ENCODE measurements at places on chromosomes 6 and 20.

- DNase-seq: no peak
Measured at GRCh38 chr6:87799651-87800050, 97.6 kb upstream of the AKIRIN2 start.

DNA sequence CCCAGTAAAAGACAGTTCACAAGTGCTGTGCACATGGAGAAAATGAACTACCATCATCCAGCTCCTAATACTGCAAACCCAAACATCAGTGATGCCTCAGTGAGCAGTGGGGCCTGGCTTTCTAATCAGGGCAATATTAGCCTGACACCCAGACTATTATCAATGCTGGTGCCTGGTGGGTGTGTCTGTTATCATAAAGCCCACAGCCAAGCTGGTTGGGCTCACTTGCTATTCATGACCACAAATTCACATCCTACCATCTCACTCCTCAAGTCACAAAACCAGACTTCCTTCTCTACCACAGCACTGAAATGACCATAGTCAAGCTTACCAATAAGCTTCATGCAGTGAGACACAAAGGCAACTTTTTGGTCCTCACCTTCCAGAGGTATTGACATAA is 180.8 kb upstream of the PLN start:
- DNase-seq: no peak

- no peak for DNase-seq
Measured at GRCh38 chr20:47027042-47027441, 132.4 kb downstream of the EYA2 start.

GRCh38 chr6:71079677-71080076 is 122.8 kb upstream of the B3GAT2 start:
- no peak for DNase-seq

DNA sequence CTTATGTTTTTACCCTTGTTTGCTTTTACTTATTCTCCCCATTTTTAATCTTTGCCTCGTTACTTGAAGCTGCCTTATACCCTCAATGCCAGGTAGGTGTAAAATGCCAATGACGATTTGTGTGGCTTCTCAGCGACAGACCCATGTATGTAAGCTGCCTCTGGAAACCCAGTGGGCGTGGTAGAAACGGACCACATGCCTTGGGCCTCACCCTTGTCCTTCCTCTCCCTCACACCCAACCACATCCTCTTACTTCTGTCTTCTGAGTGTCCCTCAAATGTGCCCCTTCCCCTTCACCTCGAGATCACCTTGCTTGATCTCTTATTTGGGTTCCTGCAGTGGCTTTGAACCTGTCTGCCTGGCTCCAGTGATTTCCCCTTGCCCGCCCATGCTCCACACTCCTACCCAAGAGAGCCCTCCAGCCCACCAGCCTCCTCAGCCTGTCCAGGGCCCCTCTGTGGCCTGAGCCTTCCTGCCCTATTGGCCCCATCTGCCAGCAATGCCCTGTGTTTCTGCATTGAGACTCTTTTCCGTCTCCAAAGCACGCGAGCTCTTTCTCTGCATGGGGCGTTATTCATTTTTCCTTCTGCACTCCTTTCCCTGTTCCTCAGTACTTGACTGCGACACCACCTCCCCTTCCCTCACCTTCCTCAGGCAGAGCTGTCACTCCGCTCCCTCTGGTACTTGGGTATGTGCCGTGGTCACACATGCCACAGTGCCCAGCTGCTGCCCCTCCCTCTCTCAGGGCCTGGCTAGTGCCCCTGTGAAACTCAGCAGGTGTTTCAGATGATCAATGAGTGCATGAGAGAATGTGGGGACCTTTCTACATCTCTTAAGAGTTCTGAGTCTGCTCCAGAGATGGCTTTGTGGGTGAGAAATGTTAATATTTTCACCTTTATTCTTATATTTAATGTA is 115.4 kb downstream of the SLX4IP start:
- no peak for DNase-seq

DNA sequence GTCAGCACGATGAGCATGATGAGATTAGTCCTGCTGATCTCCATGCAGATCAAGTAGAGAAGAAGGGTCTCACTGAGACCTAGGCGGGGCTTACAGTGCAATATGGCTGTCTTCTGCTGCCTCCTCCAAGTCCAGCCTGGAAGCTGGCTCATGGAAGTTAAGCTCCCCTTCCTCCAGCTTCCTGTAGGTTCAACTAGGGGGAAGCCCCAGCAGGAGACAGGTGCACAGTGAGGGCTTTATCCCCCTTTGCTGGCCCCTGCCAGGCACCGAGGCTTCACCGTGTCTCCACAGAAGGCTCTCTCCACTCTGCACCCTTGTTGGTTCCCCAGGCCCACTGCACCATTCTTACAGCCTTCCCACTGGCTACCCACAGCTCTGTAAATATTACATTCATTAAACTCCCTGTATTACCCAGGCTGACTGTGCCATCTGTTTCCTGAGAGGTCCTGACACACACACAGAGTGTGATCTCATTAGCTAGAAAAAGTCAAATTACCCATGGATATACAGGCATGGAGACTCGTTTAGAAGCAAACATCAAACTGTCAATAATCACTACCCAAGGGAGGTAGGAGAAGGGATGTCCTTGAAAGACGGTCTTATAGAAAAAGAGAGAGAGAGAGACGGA is 90.4 kb downstream of the SLC2A10 start:
- DNase-seq: no peak

GRCh38 chr6:63936399-63936798 is 300.8 kb downstream of the PHF3 start:
- no peak for DNase-seq

- DNase-seq: no peak
Measured at GRCh38 chr6:71258078-71258866, 30.3 kb upstream of the OGFRL1 start.

DNA sequence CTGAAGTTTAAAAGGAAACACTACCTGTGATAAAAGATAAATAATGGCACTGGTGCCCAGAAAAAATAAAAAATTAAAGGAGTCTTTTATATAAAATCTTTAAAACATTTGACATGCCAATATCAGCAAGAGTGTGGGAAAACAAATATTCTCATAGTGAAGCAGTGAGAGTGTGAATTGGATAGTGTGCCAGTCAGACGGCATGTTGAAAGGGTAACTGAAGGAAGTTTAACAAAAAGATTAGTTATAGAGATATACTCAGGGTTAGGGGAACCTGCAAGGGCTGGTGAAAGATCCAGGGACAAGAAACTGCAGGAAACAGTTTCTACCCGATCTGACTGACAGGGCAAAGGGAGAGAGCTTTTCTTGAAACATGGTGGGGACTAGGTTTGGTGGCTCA is 22.2 kb upstream of the GMNN start:
- no peak for DNase-seq

GRCh38 chr6:148317051-148317450 is 25.6 kb upstream of the SASH1 start:
- no peak for DNase-seq

GRCh38 chr20:63847237-63848002 is 13.9 kb upstream of the ABHD16B start:
- no peak for DNase-seq

GRCh38 chr20:56032251-56032650 is 26.9 kb upstream of the CBLN4 start:
- no peak for DNase-seq

- DNase-seq: no peak
Measured at GRCh38 chr6:138601128-138601527, 101.8 kb upstream of the NHSL1 start.

DNA sequence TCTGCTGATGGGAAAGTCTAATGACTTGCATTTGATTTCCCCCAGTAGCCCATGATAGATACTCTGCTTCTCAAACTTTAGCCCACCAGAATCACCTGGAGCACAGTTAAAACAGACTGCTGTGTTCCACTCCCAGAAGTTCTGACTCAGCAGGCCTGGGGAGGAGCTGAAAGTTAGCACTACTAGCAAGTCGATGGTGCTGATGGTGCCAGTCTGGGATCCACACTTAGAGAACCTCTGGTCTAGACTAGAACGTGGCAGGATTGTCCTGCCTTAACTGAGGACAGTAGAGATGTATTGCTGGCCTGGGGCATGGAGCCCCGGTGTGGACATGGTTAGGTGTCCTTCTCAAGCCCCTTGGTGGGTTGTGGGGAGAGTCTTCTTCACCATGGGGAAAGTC is 8.7 kb downstream of the TOX2 start:
- no peak for DNase-seq

DNA sequence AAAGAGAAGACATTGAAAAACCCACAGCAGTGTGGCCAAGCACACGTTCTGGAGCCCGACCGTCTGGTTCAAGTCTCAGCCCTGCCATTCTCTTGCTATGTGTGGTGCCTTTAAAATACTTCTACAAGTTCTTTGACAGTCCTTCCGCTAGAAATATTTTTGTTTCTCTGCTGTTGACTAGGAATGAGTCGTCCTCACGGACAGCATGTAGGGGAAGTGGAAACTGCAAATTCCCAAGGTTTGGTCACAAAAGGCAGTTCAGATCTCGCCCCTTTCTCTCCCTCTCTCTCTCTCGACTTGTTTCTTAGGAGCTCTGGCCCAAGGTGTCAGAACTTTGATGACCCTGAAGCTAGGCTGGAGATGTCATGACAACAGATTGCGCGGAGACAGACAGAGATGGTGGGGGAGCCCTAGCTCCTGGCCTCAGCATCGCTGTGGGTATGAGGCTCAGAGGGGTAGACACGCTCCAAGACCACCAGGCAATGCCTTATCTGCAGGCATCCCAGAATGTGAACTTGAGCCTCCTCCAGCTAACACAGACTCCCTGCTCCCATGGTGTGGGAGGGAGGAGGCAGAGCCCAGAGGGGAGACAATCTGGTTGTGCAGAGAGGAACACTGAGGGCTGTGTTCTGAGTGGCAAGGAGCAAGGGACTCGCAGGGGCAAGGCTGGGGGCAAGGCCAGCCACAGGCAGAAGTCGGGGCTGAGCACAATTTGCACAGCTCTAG is 368.9 kb upstream of the SULF2 start:
- DNase-seq: no peak

DNA sequence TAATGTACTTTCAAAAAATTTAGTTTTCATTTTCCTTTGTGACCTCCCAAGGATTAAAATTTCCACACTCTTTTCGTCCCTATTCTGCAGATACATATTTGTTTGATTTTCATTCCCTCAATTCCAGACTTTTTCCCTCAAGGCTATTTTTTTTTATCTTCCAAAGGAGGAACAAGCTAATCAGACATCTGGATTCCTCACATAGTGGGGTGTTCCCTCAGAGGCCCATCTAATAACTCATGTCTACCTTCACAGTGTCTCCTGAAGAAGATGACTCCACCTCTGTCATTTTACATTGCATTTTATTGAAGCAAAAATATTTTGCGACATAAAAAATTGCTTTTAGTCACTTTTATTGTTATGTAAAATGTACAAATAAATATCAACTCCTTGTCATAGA is 122.2 kb downstream of the RFPL4B start:
- no peak for DNase-seq

- DNase-seq: peak; percentile 12
Measured at GRCh38 chr20:45011108-45011526, 44.8 kb downstream of the STK4 start.

- no peak for DNase-seq
Measured at GRCh38 chr6:168440520-168441433, at the start of gene SMOC2. Gene SMOC2, plus strand, starts transcription at chr6:168441184. Its CDS starts 187 bp downstream, at chr6:168441371.

GRCh38 chr6:25411316-25411950 is 132.3 kb downstream of the CARMIL1 start:
- DNase-seq: no peak

- no peak for DNase-seq
Measured at GRCh38 chr6:42392833-42393232, 58.9 kb downstream of the TRERF1 start.

DNA sequence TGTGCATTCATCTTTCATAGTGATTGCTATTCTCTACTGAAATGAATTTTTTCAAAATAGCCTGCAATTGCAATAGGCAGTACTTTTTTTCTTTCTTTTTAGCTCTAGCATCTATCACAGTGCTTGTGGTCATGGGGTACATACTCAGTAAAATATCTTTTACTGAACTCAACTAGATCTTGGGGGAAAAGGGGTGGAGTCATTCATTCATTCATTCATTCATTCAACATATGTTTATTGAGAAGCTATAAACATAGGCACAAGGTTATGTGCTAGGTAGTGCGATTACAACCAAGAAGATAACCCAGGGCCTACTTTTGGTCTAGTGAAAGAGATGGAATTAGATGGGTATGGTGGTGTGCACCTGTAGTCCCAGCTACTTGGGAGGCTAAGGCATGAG is 1.4 kb upstream of the CDKAL1 start:
- DNase-seq: no peak

- DNase-seq: no peak
Measured at GRCh38 chr20:2757001-2757400, 43.4 kb downstream of the CPXM1 start.

DNA sequence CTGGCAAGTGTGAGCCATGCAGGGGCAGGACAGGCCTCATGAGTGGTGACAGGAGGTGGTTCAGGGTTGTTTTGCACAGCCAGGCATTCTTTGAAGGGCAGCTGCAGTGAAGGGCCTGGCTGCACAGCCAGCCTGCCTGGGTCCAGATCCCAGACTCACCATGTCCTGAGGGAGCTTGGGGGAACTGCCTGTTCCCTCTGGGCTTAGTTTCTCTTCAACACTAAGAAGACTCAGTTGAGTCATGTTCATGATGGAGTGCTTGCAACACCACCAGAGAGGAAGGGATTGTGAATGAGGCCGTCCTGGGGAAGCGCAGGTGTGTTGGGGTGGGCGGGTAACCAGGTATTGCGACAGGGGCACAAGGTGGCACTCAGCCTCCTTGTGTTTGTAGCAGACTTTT is 102.4 kb downstream of the CDH26 start:
- DNase-seq: no peak

DNA sequence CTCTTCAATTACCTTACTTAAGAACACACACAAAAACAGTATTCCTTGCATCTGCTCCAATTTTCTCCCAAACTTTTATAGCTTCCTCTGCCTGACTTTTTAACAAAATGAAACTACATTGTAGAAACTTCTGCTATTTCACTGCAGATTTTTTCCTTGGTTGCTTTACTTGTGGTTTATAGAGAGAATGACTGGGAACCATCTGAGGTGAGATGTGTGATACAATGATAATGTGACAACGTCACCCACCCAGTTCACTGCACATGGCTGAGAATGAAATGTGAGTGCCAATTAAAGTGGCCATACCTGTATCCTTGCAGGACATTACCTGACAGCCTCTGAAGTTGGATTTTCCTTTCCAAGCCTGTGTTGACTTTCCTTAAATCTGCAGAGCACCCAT is 258.4 kb downstream of the CD83 start:
- DNase-seq: no peak

DNA sequence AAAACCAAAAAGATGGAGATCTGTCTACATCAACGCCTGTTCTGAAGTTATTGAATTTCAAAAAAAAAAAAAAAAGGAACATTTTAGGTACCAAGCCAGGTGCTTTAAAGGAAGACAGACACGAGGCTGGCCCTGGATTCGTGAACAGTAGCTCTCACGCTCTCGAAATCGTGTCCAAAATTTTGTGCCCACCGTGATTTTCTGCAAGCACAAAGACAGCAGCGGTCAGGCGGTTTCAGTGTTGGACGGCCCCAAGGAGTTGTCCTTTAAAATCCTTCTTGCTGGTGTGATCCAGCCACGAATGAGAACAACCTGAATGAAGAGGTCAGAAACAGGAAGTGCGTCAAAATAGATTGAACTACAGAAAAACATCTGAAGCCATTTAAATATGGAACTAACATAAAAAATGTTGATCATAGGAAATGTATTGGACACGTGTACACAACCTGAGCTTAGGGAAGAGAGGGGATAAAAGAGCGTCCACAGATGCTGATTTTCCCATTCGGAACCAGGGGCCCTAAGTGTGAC is 78.2 kb downstream of the THBS2 start:
- DNase-seq: no peak
